Heart right ventricle (tissue), 16 donors: ENCODE measurements at places on chromosomes 7 and 10. TPM values are rescaled to one million over a fixed set of nuclear protein-coding genes. Genes with fewer than 3 reads are reported as not detected.
A peak's percentile ranks its signal among the peaks of the same experiment; 100 is the strongest.

The PROSER2 gene
- total RNA-seq: 1.00 TPM

The CRHR2 gene
- total RNA-seq: 0.07 TPM

The MLXIPL gene
- total RNA-seq: not detected

The CTNNA3 gene
- 124 TPM for total RNA-seq

The BAMBI gene
- 25.0 TPM for total RNA-seq

The TLX1 gene
- total RNA-seq: not detected

The NOS3 gene
- 10.0 TPM for total RNA-seq

The ADAMTS14 gene
- total RNA-seq: 0.35 TPM

The TAS2R41 gene
- total RNA-seq: not detected

The MACROH2A2 gene
- total RNA-seq: 16.5 TPM

The DGKI gene
- 1.1 TPM for total RNA-seq

The ADRB1 gene
- 78.1 TPM for total RNA-seq

- H3K4me1 ChIP-seq: peaks cover 52% of the 10 kb centered on the region
- no peak overlapping the region for H3K4me3 ChIP-seq
- H3K27me3 ChIP-seq: no peaks in the 10 kb centered on the region
- H3K36me3 ChIP-seq: no peaks in the 10 kb centered on the region
- no peak for DNase-seq
These were observed 38.3 kb downstream of the PRF1 start for GRCh38 chr10:70564113-70564725.

- peaks cover 19% of the 10 kb centered on the region for H3K27me3 ChIP-seq
- H3K4me3 ChIP-seq: no peak within 1 kb of the TSS
- no peak for DNase-seq
- no peaks in the 10 kb centered on the region for H3K4me1 ChIP-seq
- no peak within 1 kb of the TSS for H3K27ac ChIP-seq
These were observed at the start of gene LRIT1 for GRCh38 chr10:84241185-84241790. LRIT1 (minus strand) TSS chr10:84241546; CDS start chr10:84241439, 107 bp downstream.

DNA sequence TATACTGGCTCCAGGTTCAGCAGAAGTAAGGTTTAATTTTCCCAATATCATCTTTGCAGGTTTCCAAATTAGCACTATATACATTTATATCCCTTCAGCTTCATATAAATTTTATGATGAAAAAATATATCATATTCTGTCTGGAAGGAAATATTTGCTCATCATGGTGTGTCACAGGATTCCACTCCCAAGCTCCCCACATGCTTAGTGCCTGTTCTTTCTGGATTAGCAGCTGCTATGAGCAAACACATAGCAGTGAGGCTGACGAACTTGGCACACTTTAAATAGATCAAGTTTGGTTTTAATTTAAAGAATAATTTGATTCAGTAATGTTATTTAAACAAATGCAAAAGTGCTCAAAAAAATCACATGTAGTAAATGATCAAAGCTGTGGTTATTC is 251.9 kb downstream of the AGMO start:
- no peaks in the 10 kb centered on the region for H3K36me3 ChIP-seq
- H3K27me3 ChIP-seq: no peaks in the 10 kb centered on the region
- H3K4me3 ChIP-seq: no peak overlapping the region
- no peak overlapping the region for H3K27ac ChIP-seq
- no peak for DNase-seq
- no peaks in the 10 kb centered on the region for H3K4me1 ChIP-seq

- no peak for DNase-seq
- H3K27ac ChIP-seq: no peak overlapping the region
- no peaks in the 10 kb centered on the region for H3K4me1 ChIP-seq
- H3K36me3 ChIP-seq: no peaks in the 10 kb centered on the region
These were observed 94.4 kb downstream of the WDR37 start for GRCh38 chr10:1150638-1150955.

DNA sequence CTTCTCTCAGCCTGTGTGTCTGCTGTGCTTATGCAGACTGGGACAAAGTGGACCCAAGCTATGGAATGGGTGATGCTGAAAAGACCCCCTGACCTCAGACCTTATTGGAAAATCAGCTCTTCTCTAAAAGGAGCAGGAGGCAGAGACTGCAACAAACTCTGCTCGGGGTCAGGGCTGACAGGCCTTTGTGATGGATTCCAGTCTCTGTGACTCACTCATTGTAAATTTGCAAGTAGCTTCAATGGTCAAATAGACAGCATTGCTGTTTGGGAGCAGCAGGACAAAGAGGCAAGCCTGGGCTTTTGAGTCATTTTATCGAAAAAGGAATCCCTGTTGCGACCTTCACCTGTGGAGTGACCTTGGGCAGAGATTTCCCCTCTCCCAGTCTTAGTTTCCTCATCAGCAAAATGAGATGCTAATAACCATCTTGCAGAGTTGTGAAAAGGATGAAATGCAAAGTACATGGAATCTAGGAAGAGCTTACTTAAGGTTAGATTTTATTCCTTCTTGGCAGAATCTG is 26.1 kb upstream of the GPR26 start:
- DNase-seq: no peak
- H3K27ac ChIP-seq: no peak overlapping the region
- H3K4me1 ChIP-seq: no peaks in the 10 kb centered on the region
- peaks cover 37% of the 10 kb centered on the region for H3K27me3 ChIP-seq

- no peaks in the 10 kb centered on the region for H3K36me3 ChIP-seq
- H3K27ac ChIP-seq: peak overlapping the region; percentile 44
- peak; percentile 76 for DNase-seq
- H3K4me1 ChIP-seq: peaks cover 11% of the 10 kb centered on the region
- no peaks in the 10 kb centered on the region for H3K27me3 ChIP-seq
- no peak overlapping the region for H3K4me3 ChIP-seq
These were observed 55.9 kb downstream of the FAM241B start for GRCh38 chr10:69685802-69686585.

DNA sequence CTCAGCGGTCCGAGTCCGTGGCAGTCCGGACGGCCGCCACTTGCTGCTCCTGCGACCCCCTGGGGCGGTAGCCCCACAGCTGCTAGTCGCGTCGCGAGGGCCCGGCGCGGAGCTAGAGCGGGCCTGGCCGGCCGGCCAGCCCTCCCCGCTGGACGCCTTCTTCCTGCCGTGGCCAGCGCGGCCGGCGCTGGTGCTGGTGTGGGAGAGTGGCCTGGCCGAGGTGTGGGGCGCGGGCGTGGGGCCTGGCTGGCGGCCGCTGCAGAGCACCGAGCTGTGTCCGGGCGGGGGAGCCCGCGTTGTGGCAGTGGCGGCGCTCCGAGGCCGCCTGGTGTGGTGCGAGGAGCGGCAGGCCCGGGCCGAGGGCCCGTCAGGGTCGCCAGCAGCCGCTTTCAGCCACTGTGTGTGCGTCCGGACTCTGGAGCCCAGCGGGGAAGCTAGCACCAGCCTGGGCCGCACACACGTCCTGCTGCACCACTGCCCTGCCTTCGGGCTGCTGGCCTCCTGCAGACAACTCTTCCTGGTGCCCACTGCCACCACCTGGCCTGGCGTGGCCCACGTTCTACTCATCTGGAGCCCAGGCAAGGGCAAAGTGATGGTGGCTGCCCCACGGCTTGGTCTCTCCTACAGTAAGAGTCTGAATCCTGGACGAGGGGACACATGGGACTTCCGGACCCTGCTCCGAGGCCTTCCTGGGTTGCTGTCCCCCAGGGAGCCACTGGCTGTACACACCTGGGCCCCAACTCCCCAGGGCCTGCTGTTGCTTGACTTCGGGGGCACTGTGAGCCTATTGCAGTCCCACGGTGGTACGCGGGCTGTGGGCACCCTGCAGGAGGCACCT is 631 bp downstream of the HPS6 start:
- peak; percentile 55 for DNase-seq
- peak overlapping the region; percentile 97 for H3K27ac ChIP-seq
- peaks cover 39% of the 10 kb centered on the region for H3K4me1 ChIP-seq

- H3K36me3 ChIP-seq: no peaks in the 10 kb centered on the region
- DNase-seq: no peak
- H3K4me3 ChIP-seq: no peak overlapping the region
- H3K4me1 ChIP-seq: peaks cover 5% of the 10 kb centered on the region
- no peaks in the 10 kb centered on the region for H3K27me3 ChIP-seq
These were observed 51.7 kb downstream of the SMURF1 start for GRCh38 chr7:99092064-99092720.

- no peaks in the 10 kb centered on the region for H3K27me3 ChIP-seq
- H3K36me3 ChIP-seq: no peaks in the 10 kb centered on the region
- H3K27ac ChIP-seq: no peak overlapping the region
- H3K4me1 ChIP-seq: no peaks in the 10 kb centered on the region
- H3K4me3 ChIP-seq: no peak overlapping the region
These were observed 21.1 kb upstream of the MEOX2 start for GRCh38 chr7:15707570-15707969.

DNA sequence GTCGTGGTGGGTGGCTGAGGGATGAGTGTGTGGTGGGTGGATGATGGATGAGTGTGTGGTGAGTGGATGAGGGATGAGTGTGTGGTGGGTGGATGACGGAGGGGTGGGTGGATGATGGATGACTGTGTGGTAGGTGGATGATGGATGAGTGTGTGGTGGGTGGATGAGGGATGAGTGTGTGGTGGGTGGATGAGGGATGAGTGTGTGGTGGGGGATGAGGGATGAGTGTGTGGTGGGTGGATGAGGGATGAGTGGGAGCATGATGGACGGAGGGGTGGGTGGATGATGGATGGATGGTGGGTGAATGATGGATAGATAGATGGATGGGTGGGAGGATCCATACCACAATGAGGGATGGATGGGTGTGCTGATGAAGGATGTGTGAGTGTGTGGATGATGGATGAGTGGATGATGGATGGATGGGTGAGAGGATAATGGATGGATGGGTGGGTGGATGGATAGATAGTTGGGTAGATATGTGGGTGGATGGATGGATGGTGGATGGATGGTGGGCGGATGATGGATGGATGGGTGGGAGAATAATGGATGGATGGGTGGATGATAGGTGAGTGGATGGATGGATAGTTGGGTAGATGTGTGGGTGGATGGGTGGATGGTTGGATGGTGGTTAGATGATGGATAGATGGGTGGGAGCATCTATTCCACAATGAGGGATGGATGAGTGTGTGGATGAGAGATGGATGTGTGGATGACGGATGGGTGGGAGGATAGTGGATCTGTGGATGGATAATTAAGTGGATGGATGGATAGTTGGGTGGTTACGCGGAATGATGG is 266.8 kb downstream of the CELF2 start:
- no peaks in the 10 kb centered on the region for H3K36me3 ChIP-seq
- DNase-seq: no peak
- H3K4me3 ChIP-seq: no peak overlapping the region
- H3K27ac ChIP-seq: no peak overlapping the region

GRCh38 chr10:108327706-108328105 is 1163.2 kb upstream of the SORCS1 start:
- no peak for DNase-seq
- no peaks in the 10 kb centered on the region for H3K27me3 ChIP-seq

- H3K27ac ChIP-seq: peak overlapping the region; percentile 96
- no peaks in the 10 kb centered on the region for H3K36me3 ChIP-seq
- no peak for DNase-seq
- H3K4me1 ChIP-seq: peaks cover 3% of the 10 kb centered on the region
- no peak overlapping the region for H3K4me3 ChIP-seq
- no peaks in the 10 kb centered on the region for H3K27me3 ChIP-seq
These were observed 2.0 kb upstream of the ZMYND11 start for GRCh38 chr10:132946-133898.

DNA sequence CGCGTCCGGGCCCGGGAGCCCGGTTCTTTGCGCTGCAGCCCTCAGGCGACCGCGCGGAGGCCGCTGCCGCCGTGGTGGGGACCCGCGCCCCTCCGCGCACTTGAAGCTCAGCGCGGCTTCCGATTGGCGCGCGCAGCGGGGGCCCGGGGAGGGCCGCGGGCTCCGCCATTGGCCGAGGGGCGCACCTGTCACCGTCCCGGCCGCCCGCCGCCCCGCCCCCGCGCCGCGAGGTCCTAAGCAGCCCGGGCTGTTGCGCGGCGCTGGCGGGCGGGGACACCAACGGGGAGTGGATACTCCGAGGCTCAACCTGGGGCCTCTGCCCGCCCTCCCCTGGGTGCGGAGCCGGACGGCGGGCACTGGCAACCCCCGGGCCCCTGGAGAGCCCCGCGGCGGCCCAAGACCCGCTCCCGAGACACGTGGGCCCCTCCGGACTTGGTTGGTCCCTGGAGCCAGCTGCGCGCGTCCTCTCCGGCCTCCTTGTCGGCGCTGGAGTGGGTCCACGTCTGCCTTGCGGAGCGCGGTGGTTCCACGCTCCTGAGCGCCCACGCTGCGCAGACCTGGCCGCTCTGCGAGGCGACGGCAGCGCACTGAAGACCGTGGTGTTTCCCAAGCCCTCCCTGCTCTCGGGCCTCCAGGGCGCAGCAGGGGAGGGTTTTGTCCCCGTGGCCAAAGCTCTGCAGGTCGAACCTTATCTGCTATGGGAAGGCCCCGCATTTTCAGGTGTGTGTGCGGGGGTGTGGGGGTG is at the start of gene MNX1:
TSS of gene MNX1 (minus strand) at position 76 of the 745 bp plus-strand sequence. CDS start 313 bp downstream, outside the sequence.
- no peak for DNase-seq
- peaks cover 10% of the 10 kb centered on the region for H3K4me1 ChIP-seq
- H3K4me3 ChIP-seq: peak within 1 kb of the TSS; percentile 50
- H3K27me3 ChIP-seq: peaks cover 96% of the 10 kb centered on the region
- H3K36me3 ChIP-seq: no peaks in the 10 kb centered on the region

GRCh38 chr7:92729172-92729571 is 107.2 kb downstream of the CDK6 start:
- peaks cover 40% of the 10 kb centered on the region for H3K4me1 ChIP-seq
- no peak for DNase-seq
- H3K36me3 ChIP-seq: peaks cover 12% of the 10 kb centered on the region
- H3K27ac ChIP-seq: no peak overlapping the region

DNA sequence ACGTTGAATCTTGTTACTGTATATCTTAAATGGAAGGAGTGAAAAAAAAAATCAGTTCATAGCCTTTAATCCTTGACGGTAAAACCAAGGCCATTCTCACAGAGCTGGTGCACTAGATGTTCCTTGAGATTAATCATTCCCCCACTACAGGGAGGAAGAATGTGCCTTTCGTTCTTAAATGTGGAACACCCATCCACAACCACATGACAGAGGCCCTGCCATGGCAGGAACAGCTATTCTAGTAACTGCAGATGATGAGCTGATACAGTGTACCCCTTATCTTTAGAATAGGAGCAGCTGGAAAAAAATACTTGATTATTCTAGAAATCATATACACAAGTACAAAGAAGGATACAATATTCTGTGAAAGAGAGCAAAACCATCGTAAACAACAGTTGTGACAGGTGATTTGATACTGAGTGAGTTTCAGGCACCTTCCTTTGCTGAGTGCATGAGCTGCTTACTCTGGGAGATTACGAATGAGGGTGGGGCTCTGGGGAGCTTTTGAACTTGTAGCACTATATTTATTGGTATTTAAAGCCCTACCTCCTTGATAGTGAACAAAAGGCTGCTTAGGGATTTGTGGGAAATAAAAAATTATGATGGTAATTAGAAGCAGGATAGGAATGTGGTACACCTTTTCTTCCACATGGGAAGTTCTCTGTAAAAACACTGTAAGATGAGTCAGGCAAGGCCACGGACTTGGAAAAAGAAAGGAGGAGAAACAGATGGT is 244.4 kb upstream of the SLC26A5 start:
- DNase-seq: no peak
- H3K27ac ChIP-seq: no peak overlapping the region
- no peak overlapping the region for H3K4me3 ChIP-seq
- no peaks in the 10 kb centered on the region for H3K36me3 ChIP-seq
- no peaks in the 10 kb centered on the region for H3K4me1 ChIP-seq
- H3K27me3 ChIP-seq: peaks cover 10% of the 10 kb centered on the region

GRCh38 chr10:108709927-108710722 is 1213.2 kb downstream of the XPNPEP1 start:
- DNase-seq: no peak
- no peak overlapping the region for H3K4me3 ChIP-seq
- H3K4me1 ChIP-seq: no peaks in the 10 kb centered on the region
- H3K27ac ChIP-seq: no peak overlapping the region
- H3K27me3 ChIP-seq: no peaks in the 10 kb centered on the region
